ENCODE measurements at places on chromosomes 4 and X.

- no peak for DNase-seq
These were observed 1.9 kb downstream of the SPIN2A start for GRCh38 chrX:57135287-57135686.

GRCh38 chr4:25070545-25070944 is 39.8 kb upstream of the LGI2 start:
- DNase-seq = no peak

DNA sequence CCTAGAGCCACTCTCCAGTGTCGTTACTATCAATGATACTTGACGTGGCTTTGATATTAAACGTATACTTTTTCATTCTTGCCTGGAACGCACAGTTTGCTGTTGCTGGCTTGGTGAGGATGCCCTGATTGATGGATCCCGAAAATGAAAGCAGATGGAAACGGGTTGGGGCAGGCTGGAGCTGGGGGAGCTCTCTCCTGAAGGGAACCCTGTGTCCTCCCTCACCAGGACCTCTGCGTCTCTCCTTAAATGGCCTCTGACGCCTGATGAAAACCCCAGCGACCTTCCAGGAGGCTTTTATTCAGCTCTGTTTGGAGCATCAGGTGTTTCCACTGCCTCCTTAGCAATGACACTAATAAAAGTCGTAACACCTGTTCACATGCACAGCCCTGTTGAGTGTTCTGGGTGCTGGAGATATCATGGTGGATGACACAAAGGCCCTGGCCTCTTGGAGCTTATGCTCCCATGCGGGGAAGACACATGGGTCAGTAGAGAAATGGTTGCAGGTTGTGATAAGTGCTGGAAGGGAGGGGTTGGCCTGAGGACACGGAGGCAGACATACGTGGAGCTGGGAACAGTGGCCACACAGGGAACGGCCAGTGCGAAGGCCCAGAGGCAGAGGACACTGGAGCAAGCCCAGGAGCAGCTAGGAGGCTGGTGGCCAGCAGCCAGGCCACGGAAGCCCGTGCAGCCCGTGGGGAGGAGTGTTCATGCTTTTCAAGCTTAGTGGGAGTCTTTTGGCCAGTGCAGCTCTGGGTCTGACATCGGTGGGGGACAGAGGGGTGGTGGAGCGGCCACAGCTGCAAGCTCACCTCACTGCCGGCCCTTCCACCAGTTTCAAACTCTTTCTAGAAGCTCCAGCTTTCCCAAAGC is 7.5 kb downstream of the MSANTD1 start:
- DNase-seq = no peak

DNA sequence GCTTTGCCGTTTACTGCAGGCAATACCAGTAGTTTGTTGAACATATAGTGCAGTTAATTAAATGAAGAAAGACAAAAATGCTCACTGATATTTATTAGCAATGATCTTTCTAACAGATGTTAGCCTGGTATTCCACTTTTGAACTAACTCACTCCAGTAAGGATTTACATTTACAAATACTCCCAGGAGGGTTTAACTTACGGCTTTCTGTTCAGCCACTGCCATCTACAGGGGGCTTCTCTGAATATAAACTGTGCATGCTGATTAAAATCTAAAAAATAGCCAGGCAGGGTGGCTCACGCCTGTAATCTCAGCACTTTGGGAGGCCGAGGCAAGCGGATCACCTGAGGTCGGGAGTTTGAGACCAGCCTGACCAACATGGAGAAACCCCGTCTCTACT is 2.2 kb upstream of the SRD5A3 start:
- DNase-seq = no peak

- no peak for DNase-seq
These were observed 289.0 kb downstream of the HNRNPD start for GRCh38 chr4:82084747-82085146.

GRCh38 chr4:2893772-2894171 is 50.1 kb downstream of the ADD1 start:
- DNase-seq = no peak

GRCh38 chr4:150974750-150975149 is 40.3 kb downstream of the LRBA start:
- no peak for DNase-seq

- DNase-seq = no peak
These were observed 250.1 kb downstream of the SNCA start for GRCh38 chr4:89586864-89587263.

DNA sequence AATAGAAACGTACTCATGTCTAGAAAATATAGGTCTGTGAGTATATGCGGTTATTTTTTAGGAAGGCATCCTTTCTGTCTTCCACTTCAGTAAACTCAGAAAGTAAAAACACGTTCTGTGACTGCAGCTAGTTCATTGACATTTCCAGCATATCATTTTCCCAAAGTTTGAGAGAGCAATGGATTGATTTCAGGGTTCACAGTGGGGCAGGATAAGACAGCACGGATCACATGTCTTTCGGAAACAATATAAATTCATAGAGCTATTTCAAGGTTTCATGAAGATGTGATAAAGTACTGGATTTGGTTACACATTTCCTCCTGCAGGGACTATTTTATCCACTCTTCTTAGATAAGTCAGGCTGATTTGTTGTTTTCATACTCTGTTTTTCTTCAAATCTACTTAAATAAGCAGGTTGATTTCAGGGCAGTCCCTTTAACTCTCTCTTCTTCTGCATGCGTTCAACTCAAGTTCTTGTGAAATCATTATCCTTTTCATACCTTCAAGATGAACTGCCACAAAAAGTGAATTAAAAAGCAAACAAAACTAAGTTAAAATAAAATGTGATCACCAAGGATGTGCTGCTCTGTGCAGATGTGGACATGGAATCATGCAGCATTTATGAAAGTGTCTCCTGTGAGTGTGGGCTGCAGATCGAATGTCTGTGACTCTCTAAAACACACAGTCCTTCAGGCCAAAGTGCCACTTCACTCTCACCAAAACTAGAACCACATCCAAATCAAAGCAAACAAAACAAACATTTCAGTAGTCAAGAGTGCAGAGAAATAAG is 187.7 kb downstream of the UNC5C start:
- no peak for DNase-seq

DNA sequence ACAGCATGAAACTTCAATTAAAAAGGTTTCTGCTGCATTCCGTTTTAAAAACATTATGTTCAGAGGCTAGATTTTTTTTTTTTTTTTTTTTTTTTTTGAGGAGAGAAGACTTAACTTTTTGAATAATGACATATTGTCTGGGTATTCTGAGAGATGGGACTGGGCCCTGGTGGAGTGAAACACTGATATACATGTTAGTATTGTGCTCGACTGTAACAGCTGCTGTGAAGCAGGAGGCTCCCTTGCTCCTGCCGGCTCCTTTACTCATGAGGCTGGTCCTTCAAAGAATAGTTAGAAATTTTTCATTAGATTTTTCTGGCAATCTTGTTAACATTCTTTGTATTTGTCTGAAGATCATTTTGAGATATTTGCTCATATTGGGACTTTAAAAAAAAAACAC is 73.3 kb downstream of the TMEM131L start:
- DNase-seq = no peak

Measured in activated CD4-positive, alpha-beta T cell treated with anti-CD3 and anti-CD28 coated beads for 48 hours (primary cell).